ENCODE measurements at places on chromosomes 11 and 22.

DNA sequence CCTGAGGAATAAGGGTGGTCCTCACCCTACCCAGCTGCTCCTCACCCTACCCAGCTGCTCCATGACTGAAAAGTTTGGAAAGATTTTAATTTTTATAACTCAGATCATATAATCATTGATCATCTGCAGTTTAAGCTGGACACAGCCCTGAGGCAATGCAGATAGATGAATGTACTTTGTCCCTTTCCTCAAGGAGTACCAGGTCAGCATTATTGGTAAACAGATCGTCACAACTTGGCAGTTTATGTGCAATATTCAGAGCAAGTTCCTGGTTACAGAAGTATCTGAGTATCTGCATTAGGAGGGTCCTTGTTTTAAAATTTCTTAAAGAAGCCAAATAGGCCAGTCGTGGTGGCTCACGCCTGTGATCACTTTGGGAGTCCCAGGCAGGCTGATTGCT, 3.6 kb downstream of the TNRC6B start:
- no peak for DNase-seq

DNA sequence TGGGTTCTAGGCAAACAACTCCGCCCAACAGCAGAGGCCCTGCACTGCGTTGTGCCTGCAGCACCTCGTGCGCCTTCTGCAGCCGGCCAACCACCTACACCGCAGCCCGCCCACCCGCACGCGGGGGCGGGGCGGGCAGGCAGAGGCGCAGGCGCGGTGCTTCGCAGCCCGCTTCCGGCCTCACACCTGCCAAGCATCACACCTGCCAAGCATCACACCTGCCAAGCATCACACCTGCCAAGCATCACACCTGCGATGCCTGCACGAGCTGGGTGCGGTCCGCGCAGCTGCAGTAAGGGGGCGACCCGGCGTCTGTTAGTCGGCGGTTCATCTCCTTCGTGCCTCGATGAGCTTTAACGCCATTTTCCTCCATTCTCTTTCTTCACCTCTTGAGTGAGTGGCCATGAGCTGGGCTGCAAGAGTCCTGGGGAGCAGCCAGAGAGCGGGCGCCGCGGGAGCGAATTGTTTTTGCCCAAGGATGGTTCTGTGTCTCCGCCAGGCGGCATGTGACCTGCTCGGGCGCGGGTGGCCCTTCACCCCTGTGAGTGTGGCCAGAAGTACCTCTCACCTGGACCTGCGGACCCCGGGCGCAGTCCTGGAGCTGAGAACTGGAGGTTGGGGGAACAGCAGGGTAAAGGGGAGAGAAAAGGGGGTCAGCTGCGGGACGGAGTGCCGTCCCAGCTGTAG, at the start of gene LDHAL6A:
Gene LDHAL6A (plus strand): TSS at position 171 of the 687 bp plus-strand sequence. CDS start 825 bp downstream, outside the sequence.
- no peak for DNase-seq

DNA sequence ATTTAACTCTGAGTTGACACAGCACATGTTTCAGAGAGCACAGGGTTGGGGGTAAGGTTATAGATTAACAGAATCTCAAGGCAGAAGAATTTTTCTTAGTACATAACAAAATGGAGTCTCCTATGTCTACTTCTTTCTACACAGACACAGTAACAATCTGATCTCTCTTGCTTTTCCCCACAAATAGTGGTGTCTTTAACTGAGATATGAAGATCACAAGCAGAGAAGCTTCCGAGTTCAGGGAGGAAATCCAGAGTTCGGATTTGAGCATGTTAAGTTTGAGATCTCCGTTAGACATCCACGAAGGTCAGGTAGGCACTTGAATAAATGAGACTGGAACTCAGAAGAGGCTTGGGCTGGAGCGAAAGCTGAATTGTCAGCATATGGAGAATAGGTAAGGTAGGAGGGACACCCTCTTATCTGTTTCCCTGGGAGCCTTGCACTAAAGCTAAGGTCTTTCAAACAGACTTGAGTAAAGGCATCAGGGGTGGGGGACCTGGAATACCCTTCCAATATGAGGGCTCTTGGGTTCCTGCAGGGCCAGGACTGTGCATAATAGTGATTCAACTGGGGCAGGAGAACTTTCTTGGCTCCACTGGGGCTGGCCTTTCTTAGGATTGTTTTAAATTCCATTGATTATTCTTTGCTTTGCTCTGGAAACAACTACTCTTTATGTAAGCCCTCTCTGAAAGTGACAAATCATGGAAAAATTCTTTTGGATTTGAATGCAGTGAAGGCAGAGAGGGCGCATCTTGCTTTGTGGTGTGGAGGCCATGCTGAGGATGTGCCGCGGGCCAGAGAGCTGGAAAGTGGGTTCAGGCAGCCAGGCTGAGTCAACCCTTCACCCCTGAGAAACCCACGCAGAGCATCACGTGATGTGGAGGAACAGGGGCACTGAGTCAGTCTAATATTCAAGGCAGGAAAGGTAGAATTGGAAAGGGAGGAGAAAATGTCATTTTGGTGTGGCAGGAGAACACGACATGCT, 62.7 kb upstream of the AMPD3 start:
- no peak for DNase-seq

GRCh38 chr11:72410956-72411355, 23.4 kb downstream of the CLPB start:
- DNase-seq, result no peak

DNA sequence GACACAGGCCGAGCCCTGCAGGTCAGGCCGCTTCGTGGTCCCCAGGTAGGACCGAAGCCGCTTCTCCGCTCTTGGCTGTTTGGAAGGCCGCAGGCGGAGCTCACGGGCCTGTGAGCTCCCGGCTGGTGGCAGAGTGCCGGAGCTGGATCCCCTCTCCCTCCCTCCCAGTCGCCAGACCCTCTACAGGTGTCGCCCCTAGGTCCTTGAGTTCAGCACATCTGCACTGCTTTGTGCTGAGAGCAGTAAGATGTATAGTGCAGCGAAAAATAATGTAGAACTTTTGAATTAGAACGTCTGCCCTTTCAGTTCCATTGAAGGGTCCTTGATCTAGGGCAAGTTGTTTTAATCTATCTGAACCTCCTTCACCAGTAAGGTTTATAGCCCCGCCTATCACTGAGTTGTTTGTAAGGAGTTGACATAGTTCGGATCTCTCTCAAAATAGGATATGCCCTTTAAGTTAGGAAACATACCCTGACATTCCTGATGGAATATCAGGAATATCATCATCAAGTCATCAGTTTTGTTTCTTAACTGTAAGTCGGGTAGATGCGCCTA, 419 bp downstream of the ANKRD49 start:
- DNase-seq, result no peak

DNA sequence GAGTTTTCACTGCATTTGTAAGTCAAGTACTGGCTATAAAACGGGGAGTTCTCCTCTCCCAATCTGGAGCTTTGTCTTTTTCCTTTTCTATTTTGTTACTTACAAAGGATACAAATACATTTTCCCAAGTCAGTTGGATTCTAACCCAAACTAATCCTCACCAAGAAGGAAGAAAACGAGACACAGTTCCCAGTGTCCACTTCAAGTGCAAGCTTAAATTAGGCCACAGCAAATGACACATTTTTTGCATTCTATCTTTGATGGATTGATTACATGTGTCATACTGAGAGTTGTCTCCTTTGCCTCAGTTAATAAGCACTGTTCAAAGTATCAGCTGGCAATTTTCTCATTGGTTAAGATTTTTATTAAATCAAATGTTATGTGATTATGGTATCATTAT, 296.7 kb upstream of the ANO5 start:
- no peak for DNase-seq

GRCh38 chr11:126475014-126475991, 119.8 kb downstream of the ST3GAL4 start:
- DNase-seq, result no peak

DNA sequence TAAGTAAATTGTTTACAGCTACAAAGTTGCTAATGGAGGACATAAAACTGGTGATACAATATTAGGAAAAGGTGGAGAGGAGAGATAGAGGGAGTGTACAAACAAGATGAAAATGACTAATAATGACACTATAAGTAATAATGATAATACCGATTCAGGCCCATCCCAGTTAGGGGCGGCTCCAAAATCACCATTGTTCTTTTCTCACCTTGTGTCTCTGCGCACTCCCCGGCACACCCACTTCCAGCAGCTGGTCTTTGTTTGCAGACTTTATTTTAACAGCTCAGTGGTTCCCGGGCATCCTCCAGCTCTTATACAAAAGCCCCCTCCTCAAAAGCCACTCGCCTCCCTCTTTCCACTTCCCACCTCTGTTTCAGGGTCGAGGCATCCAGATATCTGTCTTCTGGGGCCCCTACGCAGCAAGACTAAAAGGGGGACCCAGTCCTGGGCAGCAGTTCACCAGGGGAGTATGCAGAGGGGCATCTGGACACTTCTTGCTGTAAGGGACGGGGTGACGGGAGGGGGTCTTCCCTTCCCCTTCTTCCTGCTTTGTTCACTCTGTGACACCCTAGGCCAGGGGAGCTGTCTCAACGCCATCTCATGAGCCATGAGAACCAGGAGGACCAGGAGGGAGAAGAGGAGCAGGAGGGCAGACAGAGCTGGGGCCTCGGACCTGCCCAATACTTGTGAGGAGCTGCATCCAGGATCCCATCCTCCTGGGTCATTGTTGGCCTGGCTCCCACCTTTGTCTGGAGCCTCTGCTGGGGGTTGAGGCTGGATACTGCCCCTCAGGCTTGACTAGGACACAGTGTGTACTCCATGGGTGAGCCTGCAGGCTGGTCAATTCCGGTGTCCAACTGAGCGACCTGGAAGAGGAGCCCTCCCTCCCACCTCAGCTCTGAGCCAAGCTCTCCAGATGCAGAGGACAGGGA, 2.7 kb downstream of the APOL2 start:
- DNase-seq, result no peak

GRCh38 chr11:31442086-31442485, 67.3 kb downstream of the IMMP1L start:
- no peak for DNase-seq

DNA sequence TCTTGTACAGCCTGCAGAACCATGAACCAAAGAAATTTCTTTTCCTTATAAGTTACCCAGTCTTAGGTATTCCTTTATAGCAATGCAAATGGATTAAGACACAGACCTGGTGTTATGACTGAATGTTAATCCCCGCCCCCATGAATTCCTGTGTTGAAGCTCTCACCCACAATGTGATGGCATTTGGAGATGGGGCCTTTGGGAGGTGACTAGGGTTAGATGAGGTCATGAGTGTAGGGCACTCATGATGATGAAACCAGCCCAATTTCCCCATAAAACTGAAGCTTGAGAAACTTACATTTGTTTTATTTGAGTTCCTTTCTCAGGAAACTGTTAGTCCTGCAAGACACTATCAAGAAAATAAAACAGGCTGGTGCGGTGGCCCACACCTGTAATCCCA, 115.8 kb upstream of the THY1 start:
- DNase-seq, result no peak

DNA sequence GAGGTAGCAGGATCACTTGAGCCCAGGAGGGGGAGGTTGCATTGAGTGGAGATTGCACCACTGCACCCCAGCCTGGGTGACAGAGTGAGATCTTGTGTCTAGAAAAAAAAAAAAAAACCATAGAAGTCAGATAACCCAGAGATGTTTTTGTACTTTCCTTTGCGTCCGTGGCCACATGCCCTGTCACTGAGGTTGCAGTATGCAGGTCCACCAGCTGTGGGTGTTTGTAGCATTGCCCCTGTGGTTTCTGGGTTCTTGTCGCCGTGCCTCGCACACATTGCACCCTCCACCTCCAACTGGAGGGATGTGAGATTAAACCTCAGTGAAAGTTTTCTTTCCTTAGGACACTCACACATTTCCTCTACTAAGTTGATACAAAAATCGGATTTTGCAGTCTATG, 70.3 kb downstream of the TNRC6B start:
- DNase-seq, result peak; percentile 29

GRCh38 chr11:111635706-111636045, 33.4 kb downstream of the SIK2 start:
- no peak for DNase-seq

GRCh38 chr11:130536106-130537040, 87.9 kb downstream of the ADAMTS15 start:
- DNase-seq, result no peak
